SW 1271 (cell line): ENCODE measurements at places on chromosomes 5 and 9.

- DNase-seq = no peak
Measured at GRCh38 chr9:20623021-20623747, 885 bp upstream of the MLLT3 start.

GRCh38 chr5:74251141-74252035, 389.1 kb downstream of the ENC1 start:
- DNase-seq = peak; percentile 71

- DNase-seq = no peak
Measured at GRCh38 chr9:93315960-93316359, 132.0 kb downstream of the WNK2 start.

- no peak for DNase-seq
Measured at GRCh38 chr9:24007185-24007584, 181.1 kb upstream of the ELAVL2 start.

DNA sequence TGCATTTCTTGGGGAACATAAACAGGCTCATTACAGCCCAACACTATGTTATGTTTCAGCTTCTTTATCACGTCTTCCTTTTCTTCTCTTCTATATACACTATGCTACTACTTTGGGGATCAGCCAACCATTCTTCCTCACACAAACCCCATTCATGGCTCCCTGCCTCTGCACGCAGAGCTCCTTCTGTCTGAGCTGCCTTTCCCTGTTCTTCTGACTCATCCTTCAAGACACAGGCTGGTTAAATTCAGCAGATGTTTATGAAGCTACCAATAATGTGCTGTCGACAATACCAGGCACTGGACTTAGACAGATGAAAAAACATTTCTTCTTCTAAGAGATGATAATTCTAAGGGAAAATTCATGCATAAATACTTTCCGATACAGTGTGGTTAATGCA, 102.5 kb upstream of the TXNDC8 start:
- DNase-seq = no peak

DNA sequence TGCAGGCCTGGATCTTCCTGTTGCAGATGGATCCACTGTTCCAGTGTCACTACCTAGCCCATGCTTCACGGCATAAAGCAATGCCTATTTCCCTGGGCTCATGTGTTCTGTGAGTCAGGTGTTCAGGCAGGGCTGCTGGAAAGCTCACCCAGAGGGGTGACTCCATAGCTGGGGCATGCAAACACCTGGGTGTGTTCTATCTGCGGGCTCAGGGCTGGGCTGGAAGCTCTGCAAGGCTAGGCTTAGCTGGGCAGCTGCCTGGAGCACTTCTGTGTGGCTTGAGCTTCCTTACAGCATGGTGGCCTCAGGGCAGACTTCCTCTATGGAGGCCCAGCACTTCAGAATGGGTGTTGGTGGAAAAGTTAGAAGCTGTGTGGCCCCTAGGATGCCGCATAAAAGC, 139.9 kb downstream of the GADD45G start:
- no peak for DNase-seq

- no peak for DNase-seq
Measured at GRCh38 chr9:133242241-133242640, 32.8 kb downstream of the ABO start.

DNA sequence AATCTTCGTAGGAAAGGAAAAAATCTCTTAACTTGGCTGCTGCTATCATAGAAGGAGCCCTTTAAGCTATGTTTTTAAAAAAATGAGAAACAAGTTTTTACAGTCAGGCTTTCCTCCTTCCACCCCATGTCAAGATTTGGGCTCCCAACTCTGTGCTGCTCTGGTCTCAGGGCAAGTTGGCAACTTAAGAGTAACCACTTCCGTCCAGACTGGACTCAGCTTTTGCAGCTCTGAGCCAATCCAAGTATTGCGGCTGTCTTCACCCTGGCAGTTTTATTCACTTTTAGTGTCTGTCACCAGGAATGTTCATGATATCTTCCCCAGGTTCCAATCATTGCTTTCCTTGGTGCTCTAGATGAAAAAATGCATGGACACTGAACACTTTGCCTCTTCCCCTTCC, 115.9 kb upstream of the GAS1 start:
- DNase-seq = no peak

GRCh38 chr5:33527696-33528095, 86.9 kb downstream of the TARS1 start:
- no peak for DNase-seq

DNA sequence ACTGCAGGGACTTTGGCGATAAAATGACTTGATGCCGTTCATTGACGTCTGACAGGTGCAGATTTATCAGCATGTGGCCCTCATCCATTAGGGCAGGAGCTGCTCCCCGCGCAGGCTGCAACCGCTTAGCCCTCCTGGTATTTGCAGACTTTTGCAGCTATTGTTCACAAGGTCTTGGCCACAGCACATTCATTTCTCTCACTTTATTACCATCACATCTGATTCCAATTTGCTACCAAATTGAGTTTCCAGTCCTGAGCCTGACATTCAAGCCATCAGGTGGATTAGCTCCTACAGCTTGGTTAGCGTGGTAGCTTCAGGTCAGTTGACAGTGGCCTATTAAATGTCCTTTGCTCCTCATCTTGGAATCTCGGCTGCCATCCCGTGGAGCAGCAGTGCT, 299.2 kb downstream of the CD180 start:
- DNase-seq = no peak
